Suppressor macrophage (primary cell): ENCODE measurements at places on chromosomes 7 and 10.

DNA sequence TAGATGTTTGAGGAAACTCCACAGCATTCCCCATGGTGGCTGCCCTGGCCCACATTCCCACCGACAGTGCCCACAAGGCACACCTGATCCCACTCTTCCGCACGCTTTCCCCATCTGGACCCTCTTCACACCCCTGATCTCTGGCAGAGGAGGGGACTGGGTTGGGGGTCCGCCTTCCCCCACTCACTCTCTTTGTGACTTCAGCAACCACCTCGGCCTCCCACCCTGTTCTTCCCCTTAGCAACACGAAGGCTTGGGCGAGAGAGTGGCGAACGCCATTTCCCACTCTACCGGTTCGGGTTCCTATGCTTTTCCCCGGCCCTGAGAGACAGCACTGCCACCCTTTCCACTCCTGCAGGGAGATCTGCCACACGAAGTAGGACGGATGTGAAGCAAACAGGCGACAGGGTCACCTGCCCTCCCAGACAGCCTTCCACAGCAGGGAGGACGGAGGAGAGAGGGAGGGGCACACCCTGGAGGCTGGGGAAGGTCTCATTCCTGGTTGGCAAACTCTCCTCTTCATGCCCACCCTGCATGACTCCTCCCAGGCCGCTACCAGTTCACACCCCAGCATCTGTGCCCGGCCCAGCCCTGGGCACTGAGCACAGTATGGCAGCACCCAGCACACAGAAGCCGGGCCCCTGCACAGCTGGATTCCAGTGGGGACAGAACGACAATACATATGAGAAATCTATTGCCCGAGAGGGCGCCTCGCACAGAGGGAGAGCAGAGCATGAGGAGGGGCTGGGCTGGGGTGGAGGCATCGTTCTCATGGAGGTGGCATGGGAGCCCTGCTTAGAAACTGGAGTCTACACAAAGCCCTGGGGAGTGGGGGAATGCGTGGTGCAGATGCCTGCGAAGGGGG lies 93.5 kb downstream of the PAXIP1 start:
- no peak for DNase-seq

- no peak for DNase-seq
These were observed 69.2 kb upstream of the PIK3CG start for GRCh38 chr7:106795877-106796231.

- no peak for DNase-seq
These were observed 1.4 kb downstream of the PPP2R2D start for GRCh38 chr10:131902211-131902610.

DNA sequence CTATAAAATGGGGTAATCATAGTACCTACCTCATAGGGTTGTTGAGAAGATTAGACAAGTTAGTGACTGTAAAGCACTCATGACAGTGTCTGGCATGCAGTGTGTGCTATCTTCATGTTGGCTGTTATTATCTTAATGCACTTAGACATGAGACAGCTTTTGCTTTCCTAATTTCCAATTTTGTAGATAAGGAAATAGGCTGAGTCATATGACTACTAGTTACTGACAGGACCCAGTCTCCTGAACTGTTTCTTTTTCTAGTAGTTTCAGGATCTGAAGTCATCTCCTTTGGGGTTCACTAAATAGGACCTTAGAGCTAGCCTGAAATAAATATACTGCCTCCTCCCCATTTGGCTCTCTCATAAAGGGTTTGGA lies 74.2 kb downstream of the SNX10 start:
- DNase-seq = no peak

DNA sequence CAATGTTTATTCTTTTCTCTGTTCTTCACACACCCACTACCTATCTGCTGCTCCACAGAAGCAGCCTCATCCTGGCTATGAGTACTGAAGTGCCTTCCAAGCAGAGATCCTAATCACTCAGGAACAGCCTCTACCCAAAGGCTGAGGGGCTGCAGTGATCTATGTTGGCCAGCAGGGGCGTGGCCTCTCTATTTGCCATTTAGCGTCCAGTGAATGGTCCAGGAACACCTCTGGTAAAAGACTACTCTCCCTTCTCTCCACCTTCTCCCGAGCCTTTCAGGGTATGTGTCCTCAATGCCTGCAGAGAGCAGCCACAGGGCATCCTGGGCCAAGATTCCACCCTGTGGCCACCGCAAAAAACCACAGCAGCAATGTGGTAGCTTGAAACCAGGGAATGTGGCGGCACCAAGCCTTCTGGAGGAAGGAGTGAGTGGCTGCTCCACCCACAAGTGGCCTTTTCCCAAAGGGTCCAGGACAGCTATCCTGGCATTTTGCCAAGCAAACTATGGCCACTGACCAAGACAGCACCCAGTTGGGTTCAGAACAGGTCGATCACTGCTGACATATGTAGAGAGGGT lies 70.9 kb downstream of the SYPL1 start:
- peak; percentile 73 for DNase-seq
